Fibroblast of lung (primary cell): ENCODE measurements at places on chromosomes 12 and 14.

GRCh38 chr12:116954710-116955381, 44.1 kb downstream of the FBXW8 start:
- DNase-seq = peak; percentile 26

DNA sequence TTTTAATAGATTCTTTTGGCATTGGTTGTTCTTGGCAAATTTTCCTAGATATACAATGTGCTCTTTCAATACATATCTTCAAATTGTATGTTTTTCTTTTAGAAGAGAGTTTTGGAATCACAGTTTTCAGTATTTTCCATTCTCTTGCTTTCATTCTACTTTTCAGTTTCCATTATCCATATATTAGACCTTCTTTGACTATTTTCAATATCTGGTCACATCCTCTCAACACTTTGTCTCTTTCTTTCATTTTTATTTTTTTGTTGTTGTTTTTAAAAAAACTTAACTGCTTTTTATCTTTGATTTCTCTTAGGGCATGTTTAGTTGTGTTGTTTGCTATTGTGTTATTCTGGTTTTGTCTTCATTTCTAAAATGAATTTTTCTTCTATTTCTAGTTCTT, 59.9 kb upstream of the CLMN start:
- no peak for DNase-seq

DNA sequence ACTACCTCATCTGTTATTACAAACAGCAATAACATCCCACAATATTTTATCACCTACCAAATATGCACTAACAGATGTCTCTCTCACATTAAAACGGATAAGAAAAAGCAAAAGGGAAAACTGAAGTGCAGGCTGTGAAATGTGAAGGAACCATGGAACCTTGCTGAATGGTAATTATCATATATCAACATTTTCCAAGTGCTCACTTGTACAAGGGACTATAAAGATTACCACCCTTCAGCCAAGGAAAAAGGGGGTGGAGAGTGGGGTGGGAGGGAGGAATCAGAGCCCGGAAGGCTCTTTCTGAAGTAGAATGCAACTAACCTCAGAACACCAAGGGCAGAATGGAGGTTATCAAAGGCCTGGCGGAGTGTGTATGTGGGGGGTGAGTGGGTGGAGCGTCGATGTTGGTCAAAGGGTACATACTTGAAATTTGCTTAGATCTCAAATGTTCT, 1.2 kb downstream of the SNX6 start:
- DNase-seq = peak; percentile 39

DNA sequence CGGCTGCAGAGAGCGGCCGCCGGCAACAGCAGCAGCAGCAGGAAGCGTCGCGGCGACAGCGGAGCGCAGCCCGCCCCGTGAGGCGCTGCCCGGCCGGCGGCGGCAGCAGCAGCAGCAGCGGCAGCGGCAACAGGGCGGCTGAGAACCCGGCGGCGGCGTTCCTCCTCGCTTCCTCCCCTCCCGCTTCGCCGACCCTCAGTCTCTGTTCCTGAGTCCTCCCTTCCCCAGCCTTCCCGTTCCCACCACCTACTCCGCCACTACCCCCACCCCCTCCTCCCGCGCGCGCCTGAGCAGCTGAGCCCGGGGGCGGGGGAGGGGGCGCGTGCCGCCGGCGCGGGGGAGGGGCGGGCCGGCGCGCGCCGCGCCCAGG, 310 bp downstream of the BICDL1 start:
- peak; percentile 20 for DNase-seq

- no peak for DNase-seq
These were observed 92.5 kb downstream of the FBXL14 start for GRCh38 chr12:1501695-1502378.

- DNase-seq = no peak
These were observed 374.4 kb downstream of the ZFP36L1 start for GRCh38 chr14:68418174-68419118.

- no peak for DNase-seq
These were observed 322.5 kb downstream of the ZFP36L1 start for GRCh38 chr14:68470361-68470760.

DNA sequence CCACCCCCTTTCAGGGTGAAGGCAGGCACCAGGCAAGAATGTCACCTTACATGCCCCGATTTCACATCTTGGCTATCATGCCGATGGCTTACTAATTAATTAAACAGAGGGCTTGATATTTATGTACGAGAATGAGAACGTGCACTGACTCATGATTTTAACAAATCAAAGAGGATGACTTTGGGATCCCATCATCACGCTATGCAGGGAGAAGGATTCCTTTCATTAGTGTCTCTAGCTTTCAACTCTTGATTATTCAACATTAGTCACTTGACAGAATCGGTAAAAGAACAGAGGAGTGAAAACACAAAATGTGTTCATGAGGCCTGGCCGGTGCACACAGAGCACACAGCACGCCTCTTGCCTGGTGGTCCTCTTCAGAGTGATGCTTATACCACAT, 80.6 kb downstream of the PRKAB1 start:
- DNase-seq = no peak

DNA sequence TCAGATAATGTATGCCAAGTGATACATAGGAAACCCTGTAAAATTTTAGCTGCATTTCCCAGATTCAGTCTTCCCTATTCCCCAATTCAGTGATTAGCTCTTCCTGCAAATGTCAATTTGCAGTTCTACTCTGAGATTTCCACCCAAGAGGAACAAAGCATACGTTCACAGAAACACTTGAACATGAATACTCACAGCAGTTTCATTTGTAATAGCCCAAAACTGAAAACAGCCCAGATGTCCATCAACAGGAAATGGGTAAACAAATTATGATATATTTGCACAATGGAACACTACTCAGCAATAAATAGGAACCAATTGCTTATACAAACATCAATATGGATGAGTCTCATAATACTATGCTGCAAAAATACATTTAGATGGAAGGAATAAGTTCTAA, 194.2 kb downstream of the GXYLT1 start:
- no peak for DNase-seq

GRCh38 chr12:96044017-96044942, 8.9 kb upstream of the LTA4H start:
- DNase-seq = peak; percentile 92

DNA sequence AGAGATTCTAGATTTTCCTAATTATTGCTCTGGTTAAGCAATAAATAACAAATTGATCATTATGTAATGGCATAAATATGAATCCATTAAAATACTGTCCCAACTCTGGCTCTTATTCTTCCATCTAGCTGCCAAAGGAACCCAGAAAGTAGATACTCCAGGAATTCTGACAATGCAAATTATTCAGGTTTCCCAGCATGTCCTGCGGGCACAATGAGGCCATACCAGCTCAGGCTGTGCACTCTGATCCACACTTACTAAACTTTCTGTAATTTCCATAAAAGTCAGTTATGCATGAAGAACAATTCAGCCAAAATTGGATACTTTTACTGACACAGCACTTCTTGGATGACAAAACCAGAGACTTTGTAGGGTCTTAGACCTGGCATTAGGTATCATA, 576.3 kb downstream of the KCNH5 start:
- DNase-seq = no peak

DNA sequence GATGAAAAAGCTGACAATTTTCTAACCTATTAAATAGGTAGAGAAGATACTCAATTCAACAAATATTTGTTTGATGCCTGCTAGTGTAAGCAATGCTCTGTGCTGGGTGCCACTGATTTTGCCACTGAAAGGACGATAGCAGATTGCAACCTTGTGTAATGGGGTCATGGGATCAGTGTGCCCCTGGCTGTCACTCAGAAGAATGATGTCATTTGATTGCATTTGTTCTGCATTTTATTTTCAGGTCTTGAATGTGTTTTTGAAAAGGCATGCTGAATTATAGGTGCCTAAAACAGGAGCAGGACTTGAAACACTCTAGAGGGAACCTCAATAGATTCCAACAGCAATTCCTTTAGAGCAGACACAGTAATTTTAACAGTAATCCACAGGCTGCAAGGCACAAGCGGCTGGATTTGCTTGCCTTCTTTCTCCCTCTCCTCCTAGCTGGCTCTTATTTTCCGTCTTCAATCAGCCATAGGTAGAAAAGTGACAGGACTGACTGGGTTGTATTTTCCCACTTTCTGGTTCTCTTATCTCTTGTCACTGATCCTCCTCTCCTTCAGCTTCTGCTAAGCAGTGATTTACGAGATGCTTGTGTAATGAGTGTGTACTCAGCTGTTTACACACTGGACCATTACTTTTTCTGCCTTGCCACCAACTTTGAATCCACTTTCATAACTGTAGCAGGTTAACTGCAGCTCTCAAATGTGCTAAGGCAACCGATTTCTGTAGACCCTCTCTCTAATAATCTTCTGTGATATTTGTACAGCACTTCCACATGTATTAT, 4.1 kb downstream of the PLXNC1 start:
- no peak for DNase-seq

GRCh38 chr12:92145481-92145730, 240 bp downstream of the BTG1 start:
- no peak for DNase-seq

GRCh38 chr12:19959353-19959752, 409.0 kb upstream of the PDE3A start:
- DNase-seq = peak; percentile 42

- DNase-seq = peak; percentile 68
These were observed 49.1 kb downstream of the BTG1 start for GRCh38 chr12:92096346-92097136.

DNA sequence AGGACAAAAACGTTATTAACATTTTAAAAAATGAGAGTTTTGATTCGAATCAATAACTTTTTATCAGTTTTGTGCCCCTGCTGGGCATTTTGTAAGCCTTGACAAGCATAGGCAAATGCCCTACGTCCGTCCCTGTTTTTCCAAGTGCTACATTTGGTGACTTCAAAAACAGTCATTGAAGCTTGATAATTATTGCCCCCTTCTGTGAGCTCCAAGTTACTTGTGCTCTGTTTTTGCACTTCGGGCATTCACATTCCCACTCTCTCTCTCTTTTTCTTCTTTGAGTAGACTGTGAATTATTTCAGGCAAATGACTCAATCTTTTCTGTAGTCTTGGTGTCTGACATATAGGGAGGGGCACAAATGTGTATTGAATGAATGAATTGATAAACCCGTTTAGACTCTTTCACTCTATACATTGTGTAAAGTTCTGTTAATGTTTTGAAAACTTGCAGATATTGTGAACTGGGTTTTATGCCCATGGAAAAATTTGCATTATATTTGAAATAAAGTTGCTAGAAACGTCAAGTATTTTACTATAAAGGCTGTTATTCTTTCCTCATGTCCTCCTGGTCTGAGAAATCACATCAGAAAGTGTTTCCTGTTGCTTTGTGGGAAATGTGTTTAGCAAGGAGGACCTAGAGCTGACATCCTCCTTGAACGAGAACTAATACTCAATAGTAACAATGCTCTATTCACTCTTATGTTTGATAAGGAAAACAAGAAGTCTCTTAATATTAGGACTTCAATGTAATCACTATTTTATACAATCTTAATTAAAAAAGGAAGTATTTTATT, 1.4 kb downstream of the APAF1 start:
- DNase-seq = peak; percentile 34

GRCh38 chr12:12606781-12607589, 4.7 kb upstream of the CREBL2 start:
- peak; percentile 54 for DNase-seq

DNA sequence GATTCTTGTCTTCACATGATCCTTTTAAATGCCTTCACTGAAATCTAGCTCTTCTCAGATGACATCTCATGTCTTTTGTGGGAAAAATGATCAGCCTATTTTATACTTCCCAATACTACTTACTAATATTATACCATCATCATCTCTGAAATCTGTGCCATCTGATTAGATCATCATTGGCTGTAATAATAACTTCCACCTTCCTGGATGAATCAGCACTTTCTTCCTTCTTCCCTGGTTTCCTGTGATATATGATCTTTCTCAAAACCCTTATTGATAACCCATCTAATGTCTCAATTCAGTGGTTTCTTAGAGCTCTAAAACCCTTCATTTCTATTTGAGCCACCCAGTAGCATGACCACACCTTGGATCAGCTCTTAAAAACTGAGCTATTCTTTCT, 30.9 kb downstream of the GPR137C start:
- DNase-seq = peak; percentile 6

DNA sequence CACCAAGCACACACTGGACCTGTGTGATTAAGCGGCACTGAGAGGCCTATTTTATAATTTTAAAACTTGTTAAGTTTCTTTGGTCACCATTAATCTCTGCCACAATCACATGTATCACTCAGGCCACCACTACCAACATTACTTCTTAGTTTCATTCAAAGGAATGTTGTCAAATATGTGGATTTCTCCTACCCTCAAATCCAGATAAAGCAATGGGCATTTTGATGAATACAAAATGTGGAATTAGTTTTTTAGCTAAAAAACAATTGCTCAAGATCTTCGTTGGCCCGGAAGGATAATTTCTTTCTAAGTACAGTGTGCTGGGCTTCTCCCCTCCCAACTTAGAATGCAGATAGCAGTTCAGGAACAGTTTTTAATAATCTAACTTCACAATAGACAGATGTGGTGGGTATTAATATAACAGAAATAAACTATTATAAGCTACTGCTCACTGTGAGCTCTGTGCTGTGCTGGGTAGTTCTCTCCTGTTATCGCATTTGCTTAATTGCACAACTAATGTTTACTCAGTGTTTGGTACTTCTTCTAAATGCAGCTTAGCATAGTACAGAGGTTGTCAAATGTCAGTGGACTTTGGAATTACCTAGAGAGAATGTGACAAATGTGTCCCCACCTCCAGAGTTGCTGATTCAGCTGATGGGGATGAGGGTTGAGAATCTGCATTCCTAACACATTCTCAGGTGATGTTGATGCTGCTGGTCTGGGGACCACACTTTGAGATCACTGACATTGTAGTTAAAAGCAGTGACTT, 266.7 kb upstream of the AMIGO2 start:
- no peak for DNase-seq
